ENCODE measurements at places on chromosomes 11 and 22. TPM values are rescaled to one million over a fixed set of nuclear protein-coding genes. Genes with fewer than 3 reads are reported as not detected.

DNA sequence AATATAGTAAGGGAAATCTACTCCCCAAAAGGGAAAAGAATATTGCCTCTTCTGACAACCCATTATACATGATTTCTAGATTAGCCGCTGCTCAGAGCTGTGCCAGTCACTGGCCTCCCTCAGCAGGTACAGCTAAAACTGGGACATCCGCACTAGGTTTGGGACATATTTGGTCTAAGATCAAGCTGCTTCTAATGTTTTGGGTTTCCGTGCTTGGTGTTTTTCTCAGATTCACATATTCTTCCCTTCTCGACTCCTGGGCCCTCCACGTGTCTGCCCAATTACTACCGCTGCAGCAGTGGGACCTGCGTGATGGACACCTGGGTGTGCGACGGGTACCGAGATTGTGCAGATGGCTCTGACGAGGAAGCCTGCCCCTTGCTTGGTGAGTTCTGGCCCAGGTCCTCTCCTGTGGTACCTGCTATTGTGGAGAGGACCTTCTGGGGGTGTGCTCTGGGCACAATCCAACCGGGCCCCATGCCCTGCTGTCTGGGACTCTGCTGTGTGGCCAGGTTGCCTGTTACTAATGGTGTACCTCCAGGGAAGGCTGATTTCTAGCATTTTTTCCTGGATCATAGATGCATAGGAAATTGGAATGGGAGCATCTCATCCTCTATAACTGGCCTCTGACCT, 138.1 kb upstream of the SORL1-AS1 start:
- DNase-seq, result no peak

- DNase-seq, result no peak
Observed at GRCh38 chr11:64043545-64043944, 7.8 kb downstream of the FLRT1 start.

- no peak for DNase-seq
Observed at GRCh38 chr11:125295931-125296330, 131.4 kb downstream of the PKNOX2 start.

DNA sequence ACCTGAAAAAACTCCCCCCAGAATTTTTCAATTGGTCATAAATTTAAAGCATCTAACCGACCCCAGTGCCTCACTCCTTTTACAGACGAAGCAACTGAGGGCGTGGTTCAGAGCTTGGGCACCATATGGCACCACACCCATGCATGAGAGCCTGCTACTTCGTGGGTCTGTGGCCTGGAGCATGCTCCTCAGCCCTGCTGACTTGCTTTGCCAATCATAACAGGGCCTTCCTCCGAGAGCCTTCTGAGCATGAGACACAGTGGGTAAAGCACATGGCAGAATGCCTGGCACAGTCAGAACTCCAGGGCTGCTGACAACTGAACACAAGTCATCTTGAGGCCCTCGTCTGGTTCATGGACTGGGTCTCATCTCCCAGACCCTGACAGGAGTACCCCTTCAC, 33.3 kb downstream of the HIRA start:
- DNase-seq, result no peak

- DNase-seq, result no peak
Observed at GRCh38 chr11:64568584-64569140, 22.4 kb upstream of the SLC22A12 start.

- no peak for DNase-seq
Observed at GRCh38 chr11:79864882-79865281, 424.1 kb upstream of the TENM4 start.

DNA sequence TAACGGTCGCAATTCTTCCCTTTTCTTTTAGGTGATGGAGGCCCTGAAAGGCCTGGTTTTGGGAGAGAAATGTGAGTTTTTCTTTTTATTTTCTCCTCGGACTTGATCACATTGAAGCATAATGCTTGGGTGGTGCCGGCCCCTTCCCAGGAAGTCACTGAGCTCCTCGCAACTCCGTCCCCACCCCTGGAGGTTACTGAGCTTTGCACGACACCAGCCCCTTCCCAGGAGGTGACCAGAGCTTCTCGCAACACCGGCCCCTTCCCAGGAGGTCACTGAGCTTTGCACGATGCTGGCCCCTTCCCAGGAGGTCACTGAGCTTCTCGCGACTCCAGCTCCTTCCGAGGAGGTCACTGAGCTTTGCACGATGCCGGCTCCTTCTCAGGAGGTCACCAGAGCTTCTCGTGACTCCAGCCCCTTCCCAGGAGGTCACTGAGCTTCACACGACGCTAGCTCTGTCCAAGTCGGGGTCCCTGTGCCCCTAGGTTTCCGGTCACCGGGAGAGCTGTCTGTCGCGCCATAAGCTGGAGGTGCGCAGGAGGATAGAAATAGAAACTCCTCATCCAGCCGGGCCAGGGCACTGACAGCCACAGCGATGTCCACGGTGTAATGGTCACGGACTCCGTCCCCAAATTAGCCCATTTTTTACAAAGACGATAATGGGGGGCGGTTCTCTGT, 586.4 kb downstream of the BRD1 start:
- DNase-seq, result no peak

- no peak for DNase-seq
Observed at GRCh38 chr11:122246874-122247273, 130.9 kb upstream of the BLID start.

DNA sequence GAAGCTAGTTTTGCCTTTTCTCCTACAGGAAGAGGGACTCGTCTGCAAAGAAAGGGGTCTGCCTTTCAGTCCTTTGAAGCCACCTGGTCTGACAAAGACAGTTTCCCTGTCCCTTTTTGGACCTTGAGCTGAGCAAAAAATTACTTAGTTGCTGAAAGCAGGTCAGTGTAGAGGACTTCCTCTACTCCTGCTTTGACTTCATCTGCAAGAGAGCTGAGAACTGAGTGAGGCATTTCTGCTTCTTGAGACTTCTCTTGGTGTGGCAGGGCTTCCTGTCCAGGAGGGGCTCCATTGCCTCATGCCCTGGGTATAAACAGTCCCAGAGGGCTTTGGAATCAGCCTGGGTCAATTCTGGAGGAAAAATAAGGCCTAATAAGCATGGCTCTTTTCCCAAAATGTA, 73.1 kb downstream of the ZNRF3 start:
- DNase-seq, result no peak

GRCh38 chr11:1070594-1071462, 3.8 kb upstream of the MUC2 start:
- no peak for DNase-seq

- DNase-seq, result no peak
Observed at GRCh38 chr11:75562836-75563484, 907 bp downstream of the SERPINH1 start.

DNA sequence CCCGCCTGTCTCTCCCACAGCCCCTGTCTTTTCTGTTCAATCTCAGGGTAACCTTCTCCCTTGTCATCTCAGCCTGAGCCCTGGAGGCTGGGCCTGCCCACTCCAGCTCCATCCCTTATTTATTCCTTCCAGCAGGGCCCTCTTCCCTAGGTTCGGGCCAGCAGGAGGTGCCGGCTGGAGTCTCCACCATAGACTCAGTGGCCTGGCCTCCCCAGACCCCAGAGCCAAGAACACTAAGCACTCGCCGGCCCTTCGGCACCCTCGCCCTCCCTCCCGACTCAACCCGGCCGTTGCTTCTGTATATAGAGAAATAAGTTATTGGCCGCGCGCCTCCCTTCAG, 1.4 kb upstream of the RAB1B start:
- no peak for DNase-seq

GRCh38 chr22:32728291-32728690, 73.2 kb upstream of the TIMP3 start:
- no peak for DNase-seq

- DNase-seq, result no peak
Observed at GRCh38 chr11:94134651-94135512, 6.2 kb downstream of the PANX1 start.

- DNase-seq, result no peak
Observed at GRCh38 chr11:115463606-115464005, 40.6 kb downstream of the CADM1 start.

DNA sequence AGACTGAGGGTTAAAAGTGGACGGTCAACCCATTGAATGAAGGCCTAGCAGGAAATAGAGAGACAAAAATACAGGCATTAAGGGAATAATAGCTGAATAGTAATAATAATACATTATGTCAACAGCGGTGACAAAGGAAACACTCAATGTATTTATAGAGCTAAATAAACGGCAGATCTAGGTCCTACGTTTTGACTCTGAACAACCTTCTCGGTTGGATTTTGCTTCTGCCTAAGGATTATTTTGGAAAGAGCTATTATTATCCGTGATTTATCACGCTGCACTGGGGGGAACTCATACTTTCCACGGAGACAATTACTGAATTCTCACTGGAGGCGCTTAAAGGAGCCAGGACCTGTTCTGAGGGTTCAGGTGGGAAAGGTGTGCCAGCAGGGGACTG, 118.2 kb upstream of the KIRREL3 start:
- DNase-seq, result no peak

- DNase-seq, result no peak
Observed at GRCh38 chr11:86120807-86121206, 51.9 kb upstream of the PICALM start.

DNA sequence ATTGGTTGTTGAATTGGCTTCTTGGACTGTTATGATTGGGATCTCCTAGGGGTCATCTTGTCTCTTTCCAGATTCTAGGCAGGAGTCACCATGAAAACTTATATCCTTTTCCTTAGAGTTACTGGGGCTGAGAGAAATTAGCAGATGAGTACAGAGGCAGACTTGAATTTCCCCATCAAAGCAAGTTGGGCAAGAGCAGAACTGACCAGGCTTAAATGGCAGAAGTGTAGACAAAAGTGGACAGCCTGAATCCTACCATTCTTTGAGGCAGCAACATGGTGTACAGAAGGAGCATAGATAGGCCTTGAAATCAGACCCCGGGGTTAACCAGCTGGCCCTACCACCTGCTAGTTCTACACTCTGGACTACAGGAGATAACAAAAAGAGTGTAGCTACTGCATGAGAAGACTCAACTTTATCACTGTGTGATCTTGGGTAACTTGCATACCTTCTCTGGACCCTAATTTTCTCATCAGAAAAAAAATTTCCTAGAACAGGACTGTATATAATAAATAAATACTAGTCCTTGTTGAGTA, 427.4 kb upstream of the CADM1 start:
- no peak for DNase-seq

DNA sequence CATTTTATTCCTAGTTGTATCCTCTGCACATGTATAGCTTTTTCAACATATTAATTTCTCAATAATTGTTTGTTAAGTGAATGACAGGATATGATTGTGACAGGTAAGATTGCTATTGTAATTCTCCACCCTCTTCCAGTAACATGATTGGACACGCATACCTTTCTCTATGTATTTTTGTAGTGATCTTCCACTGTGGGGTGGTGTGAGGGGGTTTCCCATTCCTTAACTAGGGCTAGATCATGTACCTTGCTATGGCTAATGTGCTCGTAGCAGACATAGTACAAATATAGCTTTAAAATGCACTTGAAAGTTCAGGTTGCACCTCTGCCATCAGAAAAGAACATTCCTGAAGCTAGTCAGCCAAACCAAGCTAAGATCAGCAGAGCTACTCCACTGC, 2392.8 kb upstream of the RAG2 start:
- DNase-seq, result no peak

- DNase-seq, result no peak
Observed at GRCh38 chr11:63937713-63938478, 906 bp upstream of the NAA40 start.

DNA sequence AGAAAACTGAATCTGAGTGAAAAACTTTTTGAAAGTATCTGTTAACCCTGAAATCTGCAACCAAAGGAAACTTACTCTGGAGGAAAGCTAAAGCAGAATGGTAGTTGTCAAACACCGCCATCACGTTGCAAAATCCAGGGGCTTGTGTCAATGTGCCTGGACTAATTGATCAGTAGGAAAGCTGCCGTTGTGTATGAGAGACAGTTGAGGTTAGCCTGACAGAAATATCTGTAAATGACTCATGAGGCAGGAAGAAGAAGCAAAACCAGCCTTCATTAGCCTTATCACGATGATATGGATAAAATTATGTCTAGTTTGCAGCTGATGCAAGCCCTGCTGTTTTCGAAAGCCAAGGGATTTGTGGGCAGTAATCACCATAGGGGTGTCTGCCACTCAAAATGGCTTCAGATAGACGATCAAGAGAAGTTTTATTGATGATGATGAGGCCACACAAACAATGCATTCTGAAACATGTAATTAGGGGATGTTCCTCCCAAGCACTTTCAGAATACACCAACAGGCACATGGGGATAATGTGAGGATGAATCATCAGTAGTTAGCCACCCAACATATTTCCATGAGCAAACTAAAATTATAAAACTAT, 8.9 kb downstream of the SCGB1A1 start:
- no peak for DNase-seq

GRCh38 chr22:48402591-48403031, 1425.1 kb downstream of the BRD1 start:
- DNase-seq, result no peak

DNA sequence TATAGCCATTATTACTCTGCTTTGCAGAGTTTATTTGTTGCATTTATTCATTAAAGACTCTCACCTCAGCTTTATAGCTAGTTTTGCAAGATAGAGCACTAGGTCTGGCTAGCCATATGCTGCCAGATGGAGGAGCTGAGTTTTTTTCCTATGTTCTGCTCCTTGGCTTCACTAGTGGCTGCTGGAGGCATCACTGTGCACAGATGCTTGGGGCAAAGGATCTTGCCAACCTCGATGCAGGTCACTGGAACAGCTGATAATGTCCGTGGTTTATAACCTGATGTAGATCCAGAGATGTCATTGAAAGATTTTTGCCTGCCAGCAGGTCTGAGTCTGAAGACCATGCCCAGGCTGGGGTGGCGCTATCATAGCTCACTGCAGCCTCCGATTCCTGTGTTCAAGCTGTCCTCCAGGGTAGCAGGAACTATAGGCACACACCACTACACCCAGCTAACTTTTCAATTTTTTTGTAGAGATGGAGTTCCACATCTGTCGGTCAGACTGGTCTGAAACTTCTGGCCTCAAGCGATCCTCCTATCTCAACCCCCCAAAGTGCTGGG, 63.2 kb downstream of the PACS1 start:
- DNase-seq, result no peak

- DNase-seq, result no peak
Observed at GRCh38 chr11:110862407-110862806, 150.2 kb upstream of the ARHGAP20 start.

Gene TESMIN
- polyA plus RNA-seq, result 18.1 TPM

Gene IRF7
- 8.0 TPM for polyA plus RNA-seq

Gene ZNF280A
- 0.07 TPM for polyA plus RNA-seq

Gene CEND1
- 0.27 TPM for polyA plus RNA-seq

Gene CNIH2
- 2.8 TPM for polyA plus RNA-seq

Gene OLFML1
- polyA plus RNA-seq, result 38.8 TPM

Gene RASSF7
- 33.3 TPM for polyA plus RNA-seq

Gene OR8G1
- polyA plus RNA-seq, result not detected

Gene SERHL2
- polyA plus RNA-seq, result 7.3 TPM

Gene NAALAD2
- 27.7 TPM for polyA plus RNA-seq

Gene CRYBB3
- polyA plus RNA-seq, result 0.30 TPM

Gene MPPED2
- 21.8 TPM for polyA plus RNA-seq

Gene GLB1L3
- 1.1 TPM for polyA plus RNA-seq

Gene AQP11
- 3.5 TPM for polyA plus RNA-seq

Data from right renal cortex interstitium (tissue), 3 donors.